ENCODE measurements at places on chromosomes 2 and 18. TPM values are rescaled to one million over a fixed set of nuclear protein-coding genes. Genes with fewer than 3 reads are reported as not detected.

DNA sequence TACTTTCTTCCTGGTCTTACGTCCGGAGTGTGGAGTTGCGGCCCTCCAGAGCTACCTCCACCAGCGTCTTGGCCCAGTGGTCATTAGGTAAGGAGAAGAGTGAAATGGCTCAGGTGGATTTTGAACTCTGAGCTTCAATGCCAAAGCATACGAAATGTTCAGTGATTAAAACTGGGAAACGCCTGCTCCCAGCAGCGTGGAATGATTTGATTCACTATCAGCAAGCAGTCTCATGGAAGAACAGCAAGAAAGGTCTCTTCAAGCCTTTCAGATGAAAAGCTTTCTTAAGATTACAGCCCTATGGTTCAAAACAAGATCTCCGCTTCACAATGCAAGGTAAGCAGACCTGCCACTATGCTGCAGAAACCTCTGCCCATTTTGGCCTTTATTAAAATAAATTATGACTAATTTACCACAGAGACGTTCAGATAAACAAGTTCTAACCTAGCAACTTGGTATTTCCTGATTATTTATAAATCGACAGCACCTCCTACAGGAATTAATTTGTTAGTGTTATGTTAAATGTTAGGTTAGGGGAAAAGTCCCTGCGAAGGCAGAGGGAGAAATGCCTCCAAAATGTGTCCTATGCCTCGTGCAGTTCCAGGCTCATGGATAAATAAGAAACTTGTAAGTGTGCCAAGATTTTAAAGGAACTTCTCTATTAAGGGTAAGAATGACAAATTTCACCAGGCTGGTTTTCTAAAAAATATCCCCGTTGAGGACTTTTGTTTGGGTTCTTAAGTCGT is 10.1 kb downstream of the SP9 start:
- no peak for DNase-seq

GRCh38 chr2:152611458-152612231 is 105.6 kb downstream of the PRPF40A start:
- DNase-seq: no peak

GRCh38 chr2:159595410-159596046 is 20.8 kb downstream of the BAZ2B start:
- DNase-seq: no peak

GRCh38 chr18:524466-524865 is 24.0 kb upstream of the COLEC12 start:
- no peak for DNase-seq

- DNase-seq: no peak
These were observed 14.3 kb upstream of the GPD2 start for GRCh38 chr2:156421851-156422250.

DNA sequence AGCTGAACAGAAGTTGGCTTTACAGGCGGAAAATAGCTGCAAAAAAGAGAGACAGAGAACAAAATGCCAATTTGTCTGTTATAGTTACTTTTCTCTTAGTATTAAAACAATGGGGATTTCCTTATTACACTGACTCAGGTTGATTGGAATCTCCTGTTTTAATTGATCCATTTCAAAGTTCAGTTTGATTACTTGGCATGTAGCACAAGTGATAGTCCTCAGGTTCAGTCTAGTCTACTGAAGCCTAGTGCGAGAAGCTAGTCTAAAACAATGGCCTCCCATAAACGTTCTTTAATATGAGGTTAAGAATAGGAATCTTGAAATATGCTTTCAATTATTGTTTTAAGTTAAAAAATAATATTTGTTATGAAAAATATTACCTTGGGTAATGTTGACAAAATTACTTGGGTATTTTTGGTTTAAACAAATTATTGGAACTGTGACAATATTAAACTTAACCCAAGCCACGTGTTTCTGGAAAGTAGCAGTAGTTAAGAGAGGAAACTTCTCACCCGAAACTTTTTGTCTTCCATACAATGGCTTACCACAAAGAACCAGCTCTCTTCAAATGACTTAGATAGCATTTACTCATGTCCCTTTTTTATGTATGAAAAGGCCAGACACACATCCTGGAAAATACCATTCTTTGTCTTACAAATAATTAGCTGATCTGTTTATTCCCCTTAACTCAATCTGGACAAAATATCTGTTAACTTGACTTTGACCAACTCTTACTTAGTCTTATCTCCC is 1326.2 kb upstream of the TMEFF2 start:
- DNase-seq: no peak

DNA sequence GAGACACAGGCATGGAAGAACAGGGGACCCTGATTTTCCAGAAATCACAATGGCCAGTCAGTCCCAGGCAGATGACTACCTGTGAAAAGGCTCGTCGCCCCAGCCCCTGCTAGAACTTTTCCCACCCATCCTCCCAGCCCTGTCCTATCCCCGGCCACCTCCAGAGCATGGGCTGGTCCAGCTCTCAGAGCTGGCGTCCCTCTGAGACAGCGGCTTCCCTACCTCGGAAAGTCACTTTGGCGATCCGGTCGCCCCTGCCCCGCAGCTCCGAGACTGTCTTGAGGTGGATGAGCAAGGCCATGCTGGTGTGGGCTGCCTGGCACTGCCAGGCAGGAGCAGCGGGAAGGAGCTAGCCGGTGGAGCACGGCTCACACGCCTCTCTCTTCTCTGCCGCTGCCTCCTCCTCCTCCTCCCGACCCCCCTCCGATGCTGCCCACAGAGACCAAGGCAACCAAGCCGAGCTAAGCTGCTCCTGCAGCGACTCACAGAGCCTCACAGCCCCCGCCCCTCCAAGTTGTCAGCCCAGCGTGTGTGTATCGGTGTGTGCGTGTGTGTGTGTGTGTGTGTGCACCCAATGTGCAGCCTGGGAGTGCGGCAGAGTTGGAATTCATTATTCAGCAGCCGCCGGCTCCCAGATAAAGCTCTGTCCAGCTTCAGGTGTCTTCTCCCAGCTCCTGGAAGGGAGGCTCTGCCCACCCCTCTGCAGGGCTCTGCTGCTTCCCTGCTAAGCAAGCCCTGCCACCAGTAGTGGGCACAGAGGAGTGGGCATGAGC is 80.5 kb upstream of the OTOF start:
- DNase-seq: no peak

UGT1A4 gene
- 1.1 TPM for total RNA-seq

Data from urinary bladder (tissue), 4 donors.